ENCODE measurements at places on chromosomes 12 and 14.
A peak's percentile ranks its signal among the peaks of the same experiment; 100 is the strongest.

DNA sequence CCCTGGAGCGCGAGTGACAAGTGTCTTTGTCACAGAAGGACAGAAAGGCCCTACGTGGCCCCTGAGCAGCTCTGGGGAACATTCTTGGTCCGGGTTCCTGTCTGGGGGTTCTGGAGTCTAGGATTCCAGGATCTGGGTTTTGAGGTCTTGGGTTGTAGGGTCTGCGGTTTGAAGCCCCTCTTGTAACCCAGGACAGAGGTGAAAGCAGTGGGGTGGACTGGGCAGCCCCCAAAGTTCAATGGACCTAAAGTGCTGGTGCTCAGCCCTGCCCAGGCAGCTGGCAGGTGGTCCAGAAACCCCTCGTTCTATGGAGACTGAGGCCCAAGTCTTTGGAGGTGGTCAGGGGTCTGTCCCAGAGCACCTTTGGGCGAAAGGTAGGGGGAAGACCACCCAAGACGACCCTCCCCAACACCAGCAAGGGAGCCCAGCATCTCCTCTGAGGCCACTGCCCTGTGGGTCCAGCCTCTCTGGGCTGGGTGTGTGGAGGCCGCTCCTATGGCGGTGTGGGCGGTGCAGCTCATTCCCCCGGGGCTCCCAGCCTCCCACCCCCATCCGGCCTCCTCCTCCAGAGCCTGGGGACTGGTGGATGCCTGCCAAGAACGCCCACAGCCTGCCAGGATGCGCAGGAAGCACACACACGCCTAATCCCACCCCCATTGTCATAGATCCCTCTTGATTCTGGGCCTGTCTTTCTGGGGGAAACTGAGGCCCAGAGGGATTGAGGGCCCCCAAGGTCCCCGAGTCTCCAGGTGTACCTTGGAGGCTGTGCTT is 30.2 kb upstream of the ANKRD9 start:
- DNase-seq = no peak

GRCh38 chr12:562634-563033 is 100.6 kb downstream of the NINJ2 start:
- DNase-seq = no peak

GRCh38 chr14:33163600-33163999 is 224.9 kb downstream of the NPAS3 start:
- DNase-seq = no peak

- DNase-seq = no peak
Measured at GRCh38 chr12:115354007-115354890, 670.3 kb upstream of the TBX3 start.

DNA sequence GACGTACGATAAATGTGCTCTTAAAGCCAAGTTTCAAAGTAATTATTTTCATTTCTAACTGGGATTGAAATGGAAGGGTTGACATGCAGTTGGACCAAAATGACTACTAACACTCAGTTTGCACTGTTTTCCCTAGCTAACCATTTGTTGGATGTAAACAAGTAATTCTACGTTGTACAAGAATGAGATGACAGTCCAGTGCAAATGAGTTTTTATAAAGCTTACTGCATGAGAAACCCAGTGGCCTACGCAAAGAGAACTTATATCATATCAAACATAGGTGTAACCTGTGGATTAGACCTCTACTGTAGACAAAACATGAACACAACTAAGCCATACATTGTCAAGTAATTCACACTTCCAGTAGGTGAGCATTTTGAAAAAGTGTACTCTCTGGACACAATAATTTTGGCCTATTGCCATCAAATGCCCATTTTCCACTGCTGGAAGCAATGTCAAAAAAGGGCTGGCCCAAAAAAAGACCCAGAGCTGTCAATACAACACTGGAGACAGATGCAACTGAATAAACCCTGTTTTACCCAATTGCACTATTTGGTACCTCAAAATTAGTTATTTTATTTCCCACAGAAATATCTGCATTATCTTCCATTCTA is 12.8 kb downstream of the SLC38A2 start:
- no peak for DNase-seq

DNA sequence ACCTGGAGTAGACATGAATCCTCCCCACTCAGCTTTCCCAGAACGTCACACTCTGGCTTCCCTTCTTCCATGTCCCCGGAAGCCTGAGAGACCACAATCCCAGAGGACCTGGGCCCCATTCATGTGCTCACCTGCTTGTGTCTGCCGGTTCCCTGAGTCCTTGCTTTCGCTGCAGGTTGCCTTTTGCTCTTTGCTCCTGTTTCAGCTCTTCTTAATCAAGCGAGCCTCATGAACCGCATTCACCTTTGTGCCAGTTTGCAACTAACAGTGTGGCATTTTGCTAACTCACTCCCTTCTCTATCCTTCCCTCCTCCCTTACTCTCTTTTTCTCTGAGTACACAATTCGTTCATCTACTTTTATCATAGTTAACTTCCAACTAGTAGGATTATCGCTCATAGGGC is 23.1 kb downstream of the ENTPD5 start:
- no peak for DNase-seq

DNA sequence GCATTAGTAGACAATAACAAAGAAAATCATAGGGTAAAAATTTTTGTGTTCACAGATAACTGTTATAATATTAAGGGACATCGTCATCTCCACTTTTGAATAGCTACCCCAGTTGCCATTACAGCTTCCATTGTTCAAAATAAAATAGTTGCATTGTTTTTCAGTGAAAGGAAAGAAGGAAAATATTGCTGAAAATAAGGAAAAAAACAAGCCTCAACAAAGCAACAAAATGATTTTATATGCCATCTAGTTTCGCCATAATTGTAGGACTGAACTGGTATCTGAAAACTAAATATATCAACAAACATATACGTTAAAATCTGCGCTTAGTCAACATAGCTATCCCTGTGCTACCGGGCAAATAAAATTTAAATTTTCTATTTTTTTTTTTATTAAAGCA is 3.3 kb downstream of the CDK17 start:
- DNase-seq = no peak

DNA sequence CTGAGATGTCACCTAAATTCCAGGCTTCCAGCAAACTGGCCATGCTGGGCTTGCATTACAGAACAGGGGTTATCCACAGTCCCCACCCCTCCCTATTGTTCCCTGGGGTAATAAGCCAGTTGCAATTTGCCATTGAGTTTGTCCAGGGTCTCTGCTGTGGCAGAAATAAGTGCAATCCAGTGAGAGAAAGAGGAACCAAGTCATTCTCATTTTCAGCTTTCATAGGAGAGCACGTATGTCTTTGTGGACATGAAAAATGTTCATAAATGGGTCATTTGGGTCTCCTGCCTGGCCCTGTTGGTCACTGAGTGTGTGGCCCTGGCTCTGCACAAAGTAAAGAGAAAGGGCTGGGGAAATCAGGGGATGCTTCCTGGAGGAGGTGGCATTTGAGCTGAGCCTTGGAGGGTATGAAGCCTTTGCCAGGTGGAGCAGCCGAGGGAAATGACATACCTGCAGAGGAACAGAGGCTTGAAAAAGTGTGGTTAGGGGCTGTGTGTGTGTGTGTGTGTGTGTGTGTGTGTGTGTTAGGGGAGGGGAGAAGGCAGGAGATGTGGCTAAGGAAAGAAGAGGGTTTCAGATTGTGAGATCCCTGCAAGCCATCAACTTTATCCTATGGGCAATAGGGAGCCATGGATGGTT is 29.3 kb downstream of the CMKLR1 start:
- DNase-seq = no peak

GRCh38 chr12:103128862-103129501 is 171.5 kb downstream of the ASCL1 start:
- no peak for DNase-seq

GRCh38 chr14:84445486-84445885 is 1084.5 kb upstream of the FLRT2 start:
- no peak for DNase-seq

DNA sequence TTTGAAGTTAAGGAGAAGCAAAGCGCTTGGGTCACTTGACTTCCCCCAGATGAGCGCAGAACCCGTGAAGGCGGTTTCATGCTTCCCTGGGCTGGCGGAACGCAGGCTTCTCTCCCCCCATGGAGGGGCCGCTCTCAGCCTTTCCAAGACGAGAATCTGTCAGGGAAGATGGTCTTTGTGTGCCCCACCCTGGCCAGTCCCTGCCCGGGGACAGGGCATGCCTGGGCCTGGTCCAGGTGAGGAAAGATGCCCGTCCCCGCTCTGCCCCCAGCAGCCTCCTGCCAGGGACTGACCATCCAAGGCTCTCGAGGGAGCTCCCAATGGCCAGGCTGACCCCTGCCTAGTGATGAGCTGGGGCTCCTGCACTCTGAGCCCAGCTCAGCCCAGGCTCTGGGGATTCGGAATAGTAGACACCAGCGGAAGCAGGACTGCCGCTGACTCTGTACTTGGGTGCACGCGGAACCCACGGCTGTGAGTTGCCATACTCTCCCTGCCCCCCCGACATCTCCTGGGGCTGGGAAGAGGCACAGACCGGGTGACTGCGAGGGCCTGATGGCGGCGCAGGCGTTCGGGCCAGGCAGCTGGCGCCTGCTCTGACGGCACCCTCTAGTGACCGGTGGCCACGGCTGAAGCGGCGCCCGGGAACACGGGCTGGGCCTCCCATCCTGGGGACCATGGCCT is 142.2 kb upstream of the FKBP4 start:
- no peak for DNase-seq

GRCh38 chr12:88503281-88503703 is 77.0 kb downstream of the KITLG start:
- no peak for DNase-seq

DNA sequence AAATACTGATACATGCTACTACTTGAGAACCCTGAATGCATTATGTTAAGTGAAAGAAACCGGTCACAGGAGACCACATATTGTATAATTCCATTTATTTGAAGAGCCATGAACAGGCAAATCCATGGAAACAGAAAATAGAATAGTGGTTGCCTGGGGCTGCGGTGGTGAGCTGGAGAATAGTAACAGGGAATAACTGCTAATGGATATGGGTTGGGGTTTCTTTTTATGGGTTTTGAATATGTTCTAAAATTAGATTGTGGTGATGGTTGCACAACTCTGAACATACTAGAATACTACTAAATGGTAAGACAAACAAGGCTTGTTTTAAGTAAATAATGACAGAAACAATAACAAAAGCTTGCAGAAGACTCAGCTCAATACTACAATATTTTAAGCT is 293.0 kb downstream of the BTG1 start:
- DNase-seq = no peak

DNA sequence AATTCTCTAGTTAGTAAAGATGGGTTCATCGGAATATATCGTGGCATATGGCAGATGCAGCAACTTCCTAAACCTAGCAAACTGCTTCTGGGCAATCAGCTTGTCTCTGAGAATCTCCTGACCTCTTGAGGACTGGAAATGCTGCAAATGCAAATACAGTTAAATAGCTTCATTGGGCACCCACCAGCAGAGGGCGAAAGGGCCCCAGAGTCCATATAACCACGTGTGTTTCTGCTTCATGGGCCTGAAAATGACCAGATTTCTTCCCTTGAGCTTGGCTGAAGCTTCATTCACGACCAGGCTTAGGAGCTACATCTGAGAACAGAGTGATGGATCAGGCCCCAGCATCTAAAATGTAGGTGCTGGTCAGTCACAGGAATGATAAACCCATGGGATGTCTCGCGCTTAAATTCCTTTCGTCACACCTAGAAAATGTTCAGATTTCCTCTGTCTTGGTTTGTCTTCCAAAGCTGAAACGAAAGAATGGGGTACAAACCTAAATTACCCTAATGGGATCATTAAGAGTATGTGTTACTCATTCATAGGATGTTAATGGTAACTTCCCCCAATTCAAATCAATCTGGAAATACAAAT is 1482.5 kb upstream of the TMEM132C start:
- peak; percentile 19 for DNase-seq

- DNase-seq = no peak
Measured at GRCh38 chr12:130484221-130484620, 146.5 kb downstream of the PIWIL1 start.

DNA sequence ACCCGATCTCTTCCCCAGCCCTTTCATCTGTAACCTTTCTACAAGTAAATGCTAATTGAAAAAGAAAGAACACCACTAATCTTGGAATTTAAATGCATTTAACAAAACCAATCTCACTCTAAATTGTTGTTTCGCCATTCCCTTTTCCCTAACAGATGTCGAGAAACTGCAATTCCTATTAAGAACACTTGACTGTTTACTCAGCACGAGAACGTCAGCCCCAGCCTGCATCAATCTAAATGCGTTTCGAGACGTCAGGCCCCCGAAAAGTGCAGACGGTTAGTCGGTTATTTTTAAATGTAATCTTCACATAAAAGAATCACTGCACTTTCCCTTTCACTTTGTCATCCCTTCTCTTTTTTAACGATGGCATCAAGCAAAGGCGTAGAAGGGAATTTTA is 837.6 kb downstream of the VRK1 start:
- DNase-seq = no peak

DNA sequence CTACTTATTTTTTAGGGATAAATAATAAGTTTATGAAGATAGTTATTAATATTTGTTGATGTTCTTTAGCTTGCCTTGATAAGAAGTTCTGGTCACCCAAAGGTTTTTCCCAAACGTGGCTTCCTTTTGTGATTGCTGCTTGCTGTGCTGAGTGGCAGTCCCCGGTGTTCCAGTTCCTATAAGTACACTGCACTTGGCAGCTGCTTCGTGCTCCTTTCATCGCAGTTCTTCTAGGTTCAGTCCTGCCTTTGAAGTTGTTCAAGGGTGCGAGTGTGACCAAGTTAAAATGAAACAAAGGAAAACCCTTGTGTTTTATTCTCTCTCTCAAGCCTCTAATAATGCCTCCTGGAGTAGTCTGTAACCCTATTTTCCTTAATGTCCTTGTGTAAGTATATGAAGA is 128.5 kb upstream of the ATF1 start:
- peak; percentile 52 for DNase-seq

DNA sequence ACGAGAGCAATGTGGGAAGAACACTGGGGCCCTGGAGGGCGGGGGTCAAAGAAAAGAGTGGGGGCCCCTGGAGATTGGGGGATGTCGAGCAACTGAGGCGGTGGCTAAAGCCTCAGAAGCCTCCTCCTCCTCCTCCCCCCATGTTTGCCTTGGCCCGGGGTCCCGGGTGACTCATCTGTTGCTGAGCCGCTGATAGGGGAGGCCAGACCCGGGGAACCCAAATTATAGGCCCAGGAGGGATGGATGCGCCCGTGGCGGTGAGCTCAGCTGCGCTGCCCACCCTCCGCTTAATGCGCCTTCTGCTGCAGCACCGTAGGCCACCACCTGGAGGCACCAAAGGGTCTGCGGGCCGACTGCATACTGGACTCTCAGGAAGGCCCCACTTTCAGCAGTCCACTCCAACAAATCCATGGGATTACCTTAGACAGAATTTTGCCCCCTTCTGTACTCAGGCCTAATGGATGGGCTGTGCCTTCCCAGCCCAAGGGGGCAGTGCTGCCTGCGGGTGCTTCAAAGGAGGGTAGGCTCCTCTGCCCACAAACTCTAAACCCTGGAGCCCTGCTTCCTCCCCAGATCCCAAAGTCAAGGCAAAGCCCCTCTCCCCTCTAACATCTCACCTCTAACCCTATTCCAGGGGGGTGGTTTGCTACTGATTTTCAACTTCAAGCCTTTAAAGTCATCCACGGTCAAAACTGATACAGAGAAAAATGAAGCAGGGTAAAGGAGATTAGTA is 2.6 kb upstream of the WNT10B start:
- DNase-seq = no peak

DNA sequence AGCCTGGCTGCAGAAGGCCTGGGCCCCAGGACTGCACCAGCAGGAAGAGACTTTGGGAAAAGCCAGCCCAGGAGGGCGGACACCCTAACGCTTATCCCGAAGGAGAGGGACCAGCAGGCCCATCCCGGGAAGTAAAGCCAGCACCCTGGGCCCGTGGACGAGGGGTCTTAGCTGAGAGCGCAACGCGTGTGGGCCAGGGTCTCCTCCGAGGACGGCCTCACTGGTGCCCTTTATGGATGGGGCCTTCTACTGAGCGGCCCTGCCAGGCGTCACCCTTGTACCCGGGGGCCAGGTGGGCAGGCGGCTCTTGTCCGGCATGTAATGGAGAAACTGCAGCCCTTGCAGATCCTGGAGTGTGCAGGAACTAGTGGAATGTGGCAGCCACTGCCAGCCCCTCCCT is 14.1 kb downstream of the TEDC1 start:
- DNase-seq = no peak

Data from cerebellar cortex (tissue), 1 donor.